ENCODE measurements at places on chromosomes 16 and 17.

GRCh38 chr17:79626156-79626890 is 15.5 kb upstream of the RBFOX3 start:
- DNase-seq = no peak

GRCh38 chr17:48231995-48232959 is 124.7 kb downstream of the SNX11 start:
- DNase-seq = no peak

- DNase-seq = no peak
Observed at GRCh38 chr17:8463099-8463498, 27.4 kb downstream of the NDEL1 start.

- DNase-seq = no peak
Observed at GRCh38 chr16:30958175-30959079, 873 bp downstream of the SETD1A start.

- no peak for DNase-seq
Observed at GRCh38 chr16:65494080-65494479, 372.2 kb upstream of the CDH11 start.

- DNase-seq = no peak
Observed at GRCh38 chr17:78307887-78308638, 51.8 kb downstream of the SOCS3 start.

DNA sequence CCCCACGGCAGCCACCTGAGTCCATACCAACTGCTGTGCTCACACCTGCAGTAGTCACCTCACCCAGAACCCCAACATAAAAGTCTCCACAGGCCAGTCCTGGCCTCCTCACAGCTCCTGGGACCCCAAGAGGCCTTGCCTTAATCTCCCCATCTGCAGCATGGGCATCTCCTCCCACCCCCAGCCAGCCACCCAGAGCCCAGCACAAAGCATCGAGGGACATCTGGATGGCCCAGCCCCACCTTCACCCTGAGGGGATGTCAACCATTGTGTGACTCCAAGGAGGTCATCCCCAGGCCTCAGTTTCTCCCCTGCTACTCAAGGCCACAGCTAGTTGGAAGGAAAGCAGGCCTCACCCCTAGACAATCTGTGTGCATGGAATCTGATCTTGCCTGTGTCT is 1775.3 kb downstream of the TP53TG3F start:
- no peak for DNase-seq

DNA sequence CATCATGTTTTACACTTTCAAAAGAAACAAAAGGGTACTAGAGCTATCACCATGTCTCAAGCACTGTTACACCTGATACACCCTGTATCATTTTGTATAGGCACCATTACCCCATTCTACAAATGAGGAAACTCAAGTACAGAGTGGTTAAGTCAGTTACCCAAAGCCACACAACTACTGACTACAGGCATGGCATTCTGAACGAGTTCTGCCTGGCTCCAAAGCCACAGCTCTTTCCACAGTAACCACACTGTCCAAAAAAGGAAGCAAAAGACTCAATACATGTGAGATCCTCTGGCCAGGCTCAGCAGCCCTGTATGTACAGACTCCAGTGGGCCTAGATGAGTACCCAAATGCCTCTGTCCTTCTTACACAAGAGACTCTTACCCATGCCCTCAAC is 4.7 kb downstream of the DYNC1LI2 start:
- no peak for DNase-seq

- DNase-seq = no peak
Observed at GRCh38 chr16:57530522-57531252, 5.7 kb downstream of the CCDC102A start.

DNA sequence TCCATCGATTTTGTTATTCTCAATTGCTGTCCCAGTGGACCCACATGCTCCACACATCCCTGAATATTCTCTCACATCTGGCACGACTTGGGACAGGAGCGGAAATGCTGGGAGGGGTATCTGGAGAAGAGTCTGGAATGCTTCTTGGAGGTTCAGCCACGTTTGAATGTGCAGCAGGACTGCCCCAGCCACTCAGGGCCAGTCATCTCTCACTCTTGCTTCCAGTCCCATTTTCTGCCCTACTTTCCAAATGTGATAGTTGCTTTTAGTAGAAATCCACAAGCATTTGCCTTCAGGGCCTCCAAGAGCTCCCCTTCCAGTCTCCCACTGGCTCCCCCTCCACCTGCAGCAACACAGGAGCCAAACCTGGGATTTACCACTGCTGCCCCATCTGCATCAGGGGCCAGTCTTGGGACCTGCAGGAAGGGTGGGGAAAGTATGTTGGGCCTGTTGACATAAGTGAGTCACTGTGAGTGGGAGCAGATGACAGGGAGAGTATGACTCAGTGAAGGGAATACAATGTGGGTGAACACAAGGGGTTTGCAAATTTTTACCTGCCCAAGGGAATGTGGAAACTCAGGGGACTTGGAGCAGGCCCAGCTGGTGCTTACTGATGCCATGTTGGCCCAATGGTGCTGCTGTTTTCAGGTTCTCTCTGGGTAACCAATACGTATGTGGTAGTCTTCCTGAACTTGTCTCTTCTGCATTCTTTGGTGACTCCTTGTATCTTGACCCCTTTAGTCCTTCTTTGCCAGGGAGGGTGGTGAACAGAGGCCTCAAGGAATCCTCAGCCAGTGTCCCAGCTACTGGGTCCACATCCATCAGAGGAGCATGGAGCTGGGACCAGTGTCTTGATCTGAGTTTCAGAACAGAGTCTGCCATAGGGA is 78.8 kb upstream of the CRHR1 start:
- no peak for DNase-seq

- no peak for DNase-seq
Observed at GRCh38 chr16:84663433-84664101, 15.3 kb downstream of the KLHL36 start.

DNA sequence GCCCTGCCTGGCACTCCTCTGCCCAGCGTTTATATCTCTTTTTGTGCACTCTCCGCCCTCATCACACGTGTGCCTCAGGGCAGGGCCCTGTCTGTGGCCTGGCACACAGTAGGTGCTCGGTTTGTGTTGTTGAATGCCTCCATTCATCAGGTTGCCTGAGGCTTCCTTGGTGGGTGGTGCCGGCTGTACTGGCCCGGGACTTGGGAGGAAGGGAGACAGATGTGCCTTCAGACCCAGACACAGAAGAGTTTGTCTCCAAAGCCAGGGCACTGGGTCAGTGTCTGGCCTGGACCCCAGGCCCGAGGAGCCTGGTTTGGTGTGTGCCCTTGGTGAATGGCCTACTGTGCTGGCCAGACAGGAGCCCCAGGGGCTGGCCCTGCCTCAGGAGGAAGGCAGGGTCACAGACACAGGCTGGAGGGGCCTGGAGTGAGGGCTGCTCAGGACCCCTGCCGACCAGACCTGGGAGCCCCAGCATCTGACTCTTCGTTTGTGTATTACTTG is 71.6 kb downstream of the RAI1 start:
- no peak for DNase-seq

GRCh38 chr16:54327609-54328008 is 41.0 kb upstream of the IRX3 start:
- DNase-seq = no peak

GRCh38 chr17:58051468-58051867 is 31.8 kb upstream of the DYNLL2 start:
- DNase-seq = no peak

- no peak for DNase-seq
Observed at GRCh38 chr16:14284371-14284770, 213.3 kb downstream of the MRTFB start.
